ENCODE measurements at places on chromosomes 6 and 20.

- DNase-seq: no peak
Measured at GRCh38 chr6:2881423-2881822, 21.7 kb downstream of the SERPINB9 start.

DNA sequence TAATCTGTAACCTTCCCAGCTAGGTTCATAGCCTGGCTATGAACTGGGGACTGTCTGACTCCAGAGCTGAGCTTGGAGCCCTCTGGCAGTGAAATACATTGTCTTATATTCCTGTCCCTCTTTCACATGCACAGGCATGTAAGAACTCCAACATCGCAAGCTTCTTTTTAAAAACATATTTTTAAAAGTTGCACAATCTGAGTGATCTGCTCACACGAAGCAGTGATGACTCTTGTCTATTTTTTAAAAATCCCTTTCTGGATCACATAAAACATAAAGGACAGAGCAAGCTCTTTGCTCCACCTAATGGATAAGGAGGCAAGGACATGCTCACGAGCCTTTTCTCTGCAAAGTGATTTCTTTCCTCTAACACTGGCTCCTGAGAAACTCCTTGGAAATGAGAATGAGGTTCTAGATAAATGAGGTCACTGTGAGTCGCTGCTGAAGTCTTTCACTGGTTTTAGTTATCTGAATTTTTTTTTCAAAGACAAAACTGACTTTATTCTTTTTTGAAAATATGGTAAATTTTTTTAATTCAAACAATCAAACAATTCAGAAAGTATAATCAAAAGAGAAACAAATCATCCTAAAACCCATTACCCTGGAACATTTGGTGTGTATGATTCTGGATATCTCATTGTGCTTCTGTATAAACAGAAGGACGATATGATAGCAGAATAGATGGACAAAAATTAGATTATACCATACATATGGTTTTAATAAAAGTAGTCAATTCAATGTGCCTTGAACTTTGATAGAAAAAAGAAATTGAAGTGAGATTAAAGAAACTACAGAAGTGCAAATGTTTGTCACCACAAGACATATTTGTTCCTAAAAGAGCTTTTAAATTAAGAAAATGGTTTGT, 30.8 kb downstream of the IL20RA start:
- no peak for DNase-seq

DNA sequence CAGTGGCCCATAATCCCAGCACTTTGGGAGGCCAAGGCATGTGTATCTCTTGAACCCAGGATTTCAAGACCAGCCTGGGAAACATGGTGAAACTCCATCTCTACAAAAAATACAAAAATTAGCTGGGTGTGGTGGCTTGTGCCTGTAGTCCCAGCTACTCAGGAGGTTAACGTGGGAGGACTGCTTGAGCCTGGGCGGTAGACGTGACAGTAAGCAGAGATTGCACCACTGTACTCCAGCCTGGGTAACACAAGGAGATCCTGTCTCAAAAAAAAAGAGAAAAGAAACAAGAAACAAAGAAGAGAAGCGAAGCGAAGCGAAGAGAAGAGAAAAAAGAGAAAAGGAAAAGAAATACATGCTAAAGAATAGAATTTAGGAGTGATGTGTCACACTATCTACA, 69.2 kb downstream of the NUDT3 start:
- DNase-seq: no peak

DNA sequence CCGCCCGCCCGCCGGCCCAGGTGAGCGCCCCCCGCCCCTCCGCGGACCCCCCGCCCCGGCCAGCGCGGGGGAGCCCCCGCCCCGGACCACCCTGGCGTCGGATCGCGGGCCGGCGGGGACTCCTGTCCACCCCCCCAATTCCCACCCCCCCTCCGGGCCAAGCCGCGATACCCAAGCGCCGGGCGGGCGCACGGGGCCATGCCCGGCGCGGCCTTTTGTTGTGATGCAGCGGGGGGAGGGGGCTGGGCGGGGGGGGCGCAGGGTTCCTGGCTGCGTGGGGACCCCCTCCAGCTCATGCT, 245 bp downstream of the SRC start:
- DNase-seq: no peak

DNA sequence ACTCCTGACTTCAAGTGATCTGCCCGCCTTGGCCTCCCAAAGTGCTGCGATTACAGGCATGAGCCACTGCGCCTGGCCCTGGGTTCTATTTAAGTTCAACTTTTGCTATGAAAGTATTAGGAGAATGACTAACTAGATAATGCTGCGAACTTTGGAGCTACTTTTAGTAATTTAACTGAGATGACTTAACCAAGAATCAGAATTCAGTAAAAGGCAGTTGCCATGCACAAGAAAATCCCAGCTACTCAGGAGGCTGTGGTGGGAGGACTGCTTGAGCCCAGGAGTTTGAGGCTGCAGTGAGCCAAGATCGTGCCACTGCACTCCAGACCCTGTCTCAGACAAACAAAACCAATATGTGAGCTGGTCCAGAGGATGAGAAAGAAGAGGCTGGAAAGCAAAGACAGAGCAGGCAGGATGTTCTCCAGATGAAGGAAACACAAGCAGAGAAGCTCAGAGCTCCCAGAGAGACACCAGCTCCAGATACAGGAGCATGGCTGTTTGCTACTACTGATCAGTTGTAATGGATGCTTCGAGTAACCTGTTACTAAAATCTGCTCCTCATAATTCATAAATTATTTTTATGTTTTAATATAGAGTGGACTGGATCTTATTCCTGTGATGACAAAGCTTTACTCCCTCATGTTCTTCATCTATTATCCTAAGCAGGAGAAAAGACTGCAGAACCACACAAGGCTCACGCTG, 23.9 kb downstream of the ZNF217 start:
- DNase-seq: no peak

GRCh38 chr6:17870300-17871188, 116.9 kb downstream of the KIF13A start:
- DNase-seq: no peak

DNA sequence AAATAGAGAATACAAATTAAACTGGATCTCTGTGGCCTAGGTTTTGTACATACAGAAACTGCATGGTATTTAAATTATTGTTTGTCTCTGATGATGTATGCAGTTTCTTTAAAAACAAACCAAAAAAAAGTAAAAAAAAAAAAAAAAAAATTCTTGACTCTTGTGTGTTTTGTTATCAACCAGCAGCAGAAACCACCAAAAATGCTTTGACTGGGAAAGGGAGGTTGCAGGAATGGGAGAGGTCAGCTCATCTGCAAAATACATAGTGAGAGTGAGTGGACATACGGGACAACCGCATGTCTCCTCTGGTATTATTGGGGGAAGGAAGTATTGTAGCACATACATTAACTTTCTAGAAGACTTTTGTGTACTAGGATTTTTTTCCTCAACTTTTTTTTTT, 38.0 kb downstream of the TBC1D7 start:
- DNase-seq: no peak

DNA sequence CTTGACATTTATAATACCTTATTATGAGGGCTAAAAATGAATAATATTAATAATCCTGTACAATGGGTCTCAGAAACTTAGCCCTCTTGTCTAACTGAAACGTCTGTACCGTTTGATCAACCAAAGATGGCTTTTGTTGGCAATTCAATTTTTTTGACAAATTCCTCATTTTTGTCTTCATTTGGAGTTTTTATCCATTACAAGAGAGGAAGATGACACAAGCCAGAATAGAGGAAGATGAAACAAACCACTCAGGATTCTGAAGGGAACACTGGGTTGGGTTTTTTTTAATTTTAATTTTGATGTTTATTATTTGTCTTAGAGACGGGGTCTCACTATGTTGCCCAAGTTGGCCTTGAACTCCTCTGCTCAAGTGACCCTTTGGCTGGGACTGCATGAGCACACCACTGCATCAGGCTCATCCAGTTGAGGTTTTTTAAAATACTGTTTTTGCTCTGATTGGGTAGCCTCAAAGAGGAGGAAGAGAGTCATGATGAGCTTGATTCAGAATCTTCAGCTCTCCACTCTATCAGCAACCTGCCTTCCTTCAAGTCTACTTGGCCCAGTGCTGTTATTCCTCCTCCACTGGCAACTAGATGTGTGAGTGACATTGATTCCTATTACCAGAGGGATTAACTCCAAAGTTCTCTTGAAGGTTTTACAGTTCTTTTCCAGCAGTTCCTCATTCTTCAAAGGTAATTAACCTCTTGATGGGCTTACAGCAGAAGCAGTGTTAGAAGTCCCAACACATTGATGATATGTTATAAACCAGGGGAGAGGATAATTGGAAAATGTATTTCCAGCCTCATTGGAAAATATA, 71.3 kb downstream of the ATXN1 start:
- DNase-seq: no peak

DNA sequence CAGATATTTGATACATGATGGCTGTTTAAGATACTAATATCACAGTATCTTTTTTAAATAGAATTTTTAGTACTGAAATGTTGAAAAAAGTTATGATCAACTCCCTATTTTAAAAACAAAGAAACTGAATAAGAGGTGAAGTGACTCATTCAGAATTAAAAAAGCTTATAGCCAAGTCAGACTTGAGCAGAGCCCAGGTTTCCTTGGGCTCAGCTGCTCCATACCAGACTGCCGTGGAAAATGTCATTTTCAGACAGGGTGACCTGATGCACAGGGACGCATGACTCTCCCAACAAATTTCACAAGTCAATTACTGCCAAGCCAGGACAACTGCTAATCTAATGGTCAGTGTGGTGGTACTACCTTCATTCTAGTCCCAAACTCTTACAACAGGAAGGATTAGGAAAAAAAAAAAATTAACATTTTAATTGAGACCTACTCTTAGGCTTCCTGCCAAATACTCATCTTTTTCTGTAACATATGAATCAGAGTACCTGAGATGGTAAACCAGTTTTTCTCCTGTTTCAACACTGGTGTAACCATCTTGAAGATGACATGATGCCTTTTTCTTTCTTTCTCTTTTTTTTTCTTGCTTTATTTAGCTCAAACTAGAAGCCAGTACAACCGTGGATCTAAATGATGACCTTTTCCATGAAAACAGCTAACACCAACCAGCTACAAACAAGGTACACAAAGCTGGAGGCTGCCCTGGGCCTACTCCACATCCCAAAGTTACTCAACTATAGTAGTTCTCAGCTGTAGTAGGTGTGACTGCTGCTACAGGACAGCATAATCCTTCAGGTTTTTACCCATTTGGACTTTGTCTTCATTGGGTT, 30.5 kb downstream of the SLC22A23 start:
- DNase-seq: no peak

DNA sequence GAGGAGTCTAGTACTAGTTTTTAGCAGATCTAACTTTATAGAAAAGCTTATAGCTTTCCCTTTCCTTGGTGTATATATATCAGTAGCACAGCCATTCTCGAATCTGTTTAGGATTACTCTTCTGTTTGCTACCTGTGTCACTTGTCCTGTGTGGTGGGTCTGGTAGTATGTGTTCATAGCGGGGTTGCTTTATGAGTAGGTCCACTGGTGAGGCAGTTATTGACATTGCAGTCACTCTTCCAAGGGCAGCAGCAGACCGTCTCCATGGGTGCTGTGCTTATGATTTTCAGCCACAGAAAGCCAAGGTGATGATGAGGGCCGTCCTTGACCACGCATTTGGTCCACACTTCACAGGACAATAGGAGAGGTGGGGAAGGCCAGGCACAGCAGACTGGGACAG, 171.5 kb downstream of the CDKAL1 start:
- DNase-seq: no peak

DNA sequence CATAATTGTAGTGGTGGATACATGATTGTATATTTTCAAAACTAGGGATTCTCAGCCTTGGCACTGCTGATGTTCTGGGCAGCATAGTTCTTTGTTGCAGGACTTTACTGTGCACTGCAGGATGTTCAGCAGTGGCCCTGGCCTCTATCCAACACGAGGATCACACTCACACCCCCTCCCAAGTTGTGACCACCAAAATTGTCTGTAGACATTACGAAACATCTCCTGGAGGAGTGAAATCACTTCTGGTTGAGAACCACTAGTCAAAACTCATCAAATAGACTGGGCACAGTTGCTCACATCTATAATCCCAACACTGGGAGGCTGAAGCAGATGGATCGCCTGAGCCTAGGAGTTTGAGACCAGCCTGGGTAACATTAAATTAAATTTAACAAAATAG, 123.1 kb upstream of the CDYL start:
- DNase-seq: no peak

- no peak for DNase-seq
Measured at GRCh38 chr6:12293235-12293930, 3.2 kb downstream of the EDN1 start.

- no peak for DNase-seq
Measured at GRCh38 chr20:33914919-33915318, 78.8 kb upstream of the RALY start.

DNA sequence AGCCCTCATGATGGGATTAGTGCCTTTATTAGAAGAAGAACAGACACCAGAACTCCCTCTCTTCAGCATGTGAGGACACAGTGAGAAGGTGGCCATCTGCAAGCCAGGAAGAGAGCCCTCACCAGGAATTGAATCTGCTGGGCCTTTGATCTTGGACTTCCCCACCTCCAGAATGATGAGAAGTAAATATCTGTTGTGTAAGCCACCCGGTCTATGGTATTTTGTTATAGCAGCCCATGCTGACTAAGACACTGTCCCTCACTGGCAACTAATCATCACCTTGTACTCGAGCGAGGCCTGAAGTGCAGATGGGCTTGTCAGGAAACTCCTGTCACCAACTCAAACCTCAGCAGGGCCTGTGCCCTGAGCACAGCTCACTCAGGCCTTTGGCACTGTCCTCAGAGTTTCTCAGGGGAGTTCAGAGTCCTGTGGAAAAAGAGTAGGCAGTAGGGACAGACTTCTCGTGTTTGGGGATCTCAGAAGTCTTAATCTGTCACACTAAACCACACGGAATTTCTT, 62.0 kb downstream of the UST start:
- no peak for DNase-seq

DNA sequence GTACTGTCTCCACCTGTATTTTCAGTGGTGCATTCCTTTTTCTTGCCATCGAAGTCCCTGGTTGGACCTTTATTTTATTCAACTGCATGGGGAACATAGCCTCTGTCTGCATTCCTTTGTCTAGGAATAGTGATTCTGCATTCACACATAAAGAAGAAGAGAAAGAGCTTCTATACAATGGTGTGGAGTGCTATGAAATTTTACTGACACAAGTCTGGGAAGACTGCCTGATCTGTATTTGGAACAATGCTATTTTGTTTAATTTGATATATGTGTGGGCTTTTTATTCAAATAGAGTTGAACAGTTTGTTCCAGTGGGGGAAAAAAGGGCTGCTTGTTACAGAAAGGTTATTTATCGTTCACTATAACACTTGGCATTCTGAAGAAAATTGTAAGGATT, 375.7 kb upstream of the POU3F2 start:
- no peak for DNase-seq

All from glutamatergic neuron (in vitro differentiated cells).